ENCODE measurements at places on chromosomes 2 and 18. TPM values are rescaled to one million over a fixed set of nuclear protein-coding genes. Genes with fewer than 3 reads are reported as not detected.

The GEN1 gene
- 25.4 TPM for total RNA-seq

The ALPG gene
- total RNA-seq = not detected

The C2orf80 gene
- total RNA-seq = not detected

The TLK1 gene
- 11.9 TPM for total RNA-seq

The FAM228B gene
- total RNA-seq = 3.9 TPM

The POMC gene
- 0.73 TPM for total RNA-seq

The ANKRD12 gene
- total RNA-seq = 20.6 TPM

The NAT8 gene
- total RNA-seq = not detected

The TM4SF20 gene
- total RNA-seq = under 0.01 TPM

The KIAA2012 gene
- not detected for total RNA-seq

The FIGN gene
- total RNA-seq = 1.1 TPM

The CTAGE1 gene
- not detected for total RNA-seq

The SPR gene
- 15.6 TPM for total RNA-seq

The EHD3 gene
- total RNA-seq = 14.7 TPM

The DUSP11 gene
- total RNA-seq = 23.5 TPM

All from subcutaneous preadipocyte (primary cell).